ENCODE measurements at places on chromosomes 7 and 10. TPM values are rescaled to one million over a fixed set of nuclear protein-coding genes. Genes with fewer than 3 reads are reported as not detected.

DNA sequence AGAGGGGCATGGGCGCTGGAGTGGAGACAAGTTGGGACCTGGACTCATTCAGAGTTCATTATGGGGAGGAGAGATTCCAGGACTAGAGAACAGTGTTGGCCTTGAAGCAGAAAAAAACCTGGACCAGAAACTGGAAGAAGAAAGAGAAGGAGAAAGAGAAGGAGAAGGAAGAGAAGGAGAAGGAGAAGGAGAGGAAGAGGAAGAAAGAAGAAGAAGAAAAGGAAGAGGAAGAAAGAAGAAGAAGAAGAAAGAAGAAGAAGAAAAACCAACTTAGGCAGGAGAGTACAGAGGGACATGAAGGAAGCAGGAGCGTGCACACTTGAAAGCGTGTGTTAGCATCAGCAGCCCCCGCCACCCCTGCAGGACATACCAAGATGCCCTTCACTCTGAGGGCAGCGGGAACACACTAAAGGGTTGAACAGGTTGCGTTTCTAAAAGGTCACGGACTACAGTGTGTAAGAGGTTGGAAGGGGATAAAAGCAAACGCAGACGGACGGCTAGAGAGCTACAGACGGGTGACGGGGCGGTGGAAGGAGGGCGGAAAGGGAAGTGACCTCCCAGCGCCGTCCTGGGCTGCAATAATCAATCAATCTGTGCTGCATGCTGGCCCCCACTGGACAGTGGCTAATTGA, 95.3 kb downstream of the SEC61G start:
- DNase-seq: no peak

DNA sequence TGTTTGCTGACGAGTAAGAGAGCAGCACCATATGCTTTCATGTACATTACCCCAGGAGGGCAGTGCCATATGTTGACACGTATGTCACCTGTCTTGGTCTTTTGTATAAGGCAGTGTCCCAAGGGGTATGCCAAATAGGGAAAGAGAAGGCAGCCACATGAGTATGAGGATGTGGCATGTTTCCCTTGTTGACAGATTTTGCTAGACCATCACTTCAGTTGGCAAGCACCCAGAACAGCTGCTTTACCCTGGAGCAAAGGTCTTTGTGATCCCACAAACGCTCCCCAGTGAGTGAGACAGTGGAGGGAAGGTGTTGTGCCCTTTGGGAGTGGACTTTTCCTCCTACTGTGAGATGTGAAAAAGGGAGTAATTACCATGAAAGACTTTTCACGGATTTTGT, 350.1 kb downstream of the ETV1 start:
- DNase-seq: no peak

- DNase-seq: no peak
Measured at GRCh38 chr10:120572307-120572706, 115.3 kb downstream of the PLPP4 start.

GRCh38 chr10:9097206-9097990, 1042.9 kb downstream of the GATA3 start:
- DNase-seq: no peak

DNA sequence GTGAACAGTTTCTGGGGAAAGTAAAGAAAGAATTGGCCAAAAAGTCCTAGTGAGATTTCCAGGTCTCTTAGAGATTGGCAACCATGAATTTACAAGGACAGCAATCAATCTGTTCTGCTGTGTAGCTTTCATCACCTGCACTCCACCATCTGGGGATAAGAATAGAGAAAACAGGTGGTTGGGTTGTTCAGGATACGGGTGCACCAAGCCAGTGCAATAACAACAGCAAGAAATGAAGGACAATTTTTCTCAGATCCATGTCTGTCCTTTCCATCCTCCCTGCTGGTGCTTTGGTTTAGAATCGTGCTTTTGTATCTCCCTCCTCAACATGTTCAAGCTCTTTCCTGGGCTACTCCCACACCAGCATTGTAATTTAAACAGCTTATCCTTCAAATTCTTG, 787.7 kb downstream of the GRID1 start:
- no peak for DNase-seq

- DNase-seq: no peak
Measured at GRCh38 chr7:27491534-27491933, 171.1 kb downstream of the HIBADH start.

DNA sequence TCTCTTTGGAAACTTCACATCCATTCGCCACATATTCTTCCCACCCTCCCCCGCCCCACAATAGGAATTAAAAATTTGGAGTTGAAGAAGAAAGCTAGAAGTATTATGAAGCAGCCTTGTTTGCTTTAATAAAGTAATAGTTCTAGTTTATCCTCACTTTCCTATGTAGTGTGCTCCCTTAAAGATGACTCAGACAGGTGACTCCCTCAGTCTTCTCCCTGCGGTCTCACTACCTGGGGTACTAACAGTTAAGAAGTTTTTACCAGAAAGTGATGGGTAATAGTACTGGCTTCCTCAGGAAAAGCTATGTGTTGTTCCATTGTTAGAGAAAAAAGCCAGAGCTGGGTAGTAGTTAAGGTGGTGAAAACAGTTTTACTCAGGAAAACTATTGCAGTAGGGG, 58.6 kb downstream of the CCNY start:
- DNase-seq: no peak

DNA sequence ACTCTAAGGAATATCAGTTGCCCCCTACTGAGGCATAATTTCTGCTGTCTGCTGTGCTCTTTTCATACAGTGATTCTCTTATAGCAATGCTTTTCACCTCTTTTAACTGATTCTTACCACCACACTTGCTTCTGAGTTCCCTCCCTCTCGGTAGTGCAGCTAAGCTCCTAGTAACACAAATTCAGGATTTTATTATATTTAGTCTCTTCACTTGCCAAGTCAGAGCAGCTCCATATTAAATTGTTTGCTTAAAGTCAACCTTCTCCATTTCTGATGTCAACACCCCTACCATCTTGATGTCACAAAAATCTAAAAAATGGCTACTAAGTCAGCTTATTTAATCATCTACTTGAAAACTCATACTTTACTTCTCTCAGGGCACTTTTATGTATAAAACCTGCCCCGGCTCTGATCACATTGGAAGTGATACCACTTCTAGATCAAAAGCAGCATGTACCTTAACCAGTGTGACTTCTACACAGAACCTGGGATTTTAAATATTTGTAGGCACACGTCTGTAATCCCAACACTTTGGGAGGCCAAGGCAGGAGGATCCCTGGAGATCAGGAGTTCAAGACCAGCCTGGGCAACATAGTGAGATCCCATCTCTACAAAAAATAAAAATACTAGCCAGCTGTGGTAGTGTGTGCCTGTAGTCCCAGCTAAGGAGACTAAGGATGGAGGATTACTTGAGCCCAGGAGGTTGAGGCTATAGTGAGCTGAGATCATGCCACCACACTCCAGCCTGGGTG, 55.3 kb downstream of the GDI2 start:
- DNase-seq: no peak

GRCh38 chr7:95421000-95421846, 13.6 kb downstream of the PON2 start:
- no peak for DNase-seq

DNA sequence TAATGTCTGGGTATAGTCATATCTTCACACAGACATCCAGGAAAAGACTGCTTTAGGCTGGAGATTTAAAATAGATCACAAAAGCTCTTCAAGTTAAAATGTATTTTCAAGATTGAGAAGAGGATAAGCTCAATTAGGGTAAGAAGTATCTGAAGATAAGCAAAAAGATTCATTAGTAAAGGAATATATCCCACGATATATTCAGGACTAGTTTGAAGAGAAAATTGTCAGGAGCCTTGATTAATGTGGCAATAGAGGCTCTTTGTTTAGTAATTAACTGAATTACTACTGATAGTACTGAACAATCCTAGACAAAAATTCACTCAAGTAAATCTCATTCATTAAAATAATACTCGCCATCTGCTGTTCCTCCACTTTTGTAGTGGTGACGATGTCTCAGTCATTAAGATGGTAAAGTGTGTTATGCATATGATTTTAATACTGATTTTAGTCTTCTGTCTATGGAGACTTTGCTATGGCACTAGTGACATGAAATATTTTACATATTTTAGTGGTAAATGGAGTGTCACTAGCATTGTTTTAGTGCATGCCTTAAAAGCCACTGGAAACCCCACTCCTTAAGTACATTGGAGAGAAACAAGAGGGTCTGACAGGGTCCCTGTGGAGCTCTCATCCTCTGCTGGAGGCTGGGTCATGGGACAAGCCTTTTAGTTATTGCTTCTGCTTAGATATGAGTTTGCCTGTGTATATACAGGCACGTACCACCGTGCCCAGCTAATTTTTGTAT, 32.8 kb downstream of the INPP5F start:
- no peak for DNase-seq

DNA sequence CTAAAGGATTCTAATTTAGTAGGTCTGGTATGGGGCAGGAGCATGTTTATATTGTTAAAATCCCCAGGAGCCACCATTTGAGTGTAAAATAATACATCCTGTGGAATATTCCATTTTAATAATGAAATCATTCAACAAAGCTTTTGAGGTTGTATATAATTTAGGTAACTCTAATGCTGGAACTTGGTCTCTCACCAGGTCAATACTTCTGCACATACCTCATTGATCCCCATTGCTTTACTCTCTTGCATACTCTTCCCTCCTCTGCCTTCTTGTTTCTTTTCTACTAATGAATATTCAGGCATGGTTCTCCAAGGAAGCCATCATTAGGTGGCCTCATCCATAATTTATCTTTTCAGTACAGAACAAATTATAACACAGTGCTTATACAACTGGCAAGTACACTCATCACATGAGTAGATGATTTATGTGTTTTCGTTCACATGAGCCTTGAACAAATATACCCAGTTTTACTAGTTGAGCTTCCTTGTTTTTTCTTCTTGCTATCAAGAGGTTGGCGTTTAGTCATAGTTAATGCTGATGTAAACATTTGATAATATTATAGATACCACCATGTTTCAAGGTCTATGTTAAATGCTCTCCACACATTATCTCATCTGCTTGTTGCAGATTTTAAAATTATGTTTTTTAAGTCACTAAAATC, 7.2 kb downstream of the PALS2 start:
- DNase-seq: no peak

- no peak for DNase-seq
Measured at GRCh38 chr10:119455609-119456434, 86.7 kb downstream of the RGS10 start.

GRCh38 chr10:129614341-129614740, 147.3 kb downstream of the MGMT start:
- no peak for DNase-seq

GRCh38 chr7:83655951-83656556, 7.1 kb upstream of the SEMA3E start:
- DNase-seq: peak; percentile 16

GRCh38 chr10:49040601-49041000, 74.7 kb downstream of the VSTM4 start:
- DNase-seq: no peak

DNA sequence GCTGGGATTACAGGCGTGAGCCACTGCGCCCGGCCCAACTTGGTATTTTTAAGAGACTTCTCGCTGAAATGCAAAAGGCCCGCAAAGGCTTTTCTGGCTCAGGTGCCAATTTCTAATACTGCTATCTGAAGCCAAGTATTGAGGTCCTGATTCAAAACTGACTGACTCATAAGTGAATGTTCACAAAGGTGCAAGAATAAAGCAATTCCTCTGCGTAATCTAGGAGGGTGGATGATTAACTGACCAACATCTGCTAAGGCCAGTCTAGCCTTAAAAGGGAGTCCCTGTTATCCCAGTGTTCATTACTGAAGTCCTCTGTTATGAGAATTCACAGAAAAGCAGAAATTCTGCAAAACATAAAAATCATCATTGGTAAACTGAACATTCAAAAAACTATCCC, 111.4 kb downstream of the SRPK2 start:
- no peak for DNase-seq

DNA sequence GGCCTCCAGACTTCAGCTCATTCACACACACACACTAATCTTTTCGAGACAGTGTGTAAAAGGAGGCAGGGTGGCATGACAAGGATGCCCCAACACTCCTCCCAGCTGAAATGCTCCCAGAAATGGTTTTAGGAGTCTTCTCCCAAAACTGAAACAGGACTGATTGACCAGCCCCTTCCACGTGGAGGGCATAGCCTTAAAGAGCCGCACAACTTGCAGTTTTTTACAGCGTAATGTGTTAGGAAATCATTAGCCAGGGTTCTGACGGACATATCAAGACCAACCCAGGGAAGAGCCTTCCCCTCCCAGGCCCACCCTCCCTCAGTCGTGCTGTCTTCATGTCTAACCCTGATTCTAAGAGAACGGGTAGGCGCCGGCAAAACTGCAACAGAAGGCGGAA, 224.6 kb downstream of the TNS3 start:
- DNase-seq: peak; percentile 30

GRCh38 chr7:46752881-46753366, 829.0 kb downstream of the TNS3 start:
- no peak for DNase-seq

GRCh38 chr10:51313251-51313650, 239.0 kb downstream of the PRKG1 start:
- DNase-seq: no peak

GRCh38 chr10:26543567-26544306, 105.6 kb downstream of the APBB1IP start:
- DNase-seq: no peak

- DNase-seq: no peak
Measured at GRCh38 chr10:110812583-110812982, 59.1 kb upstream of the PDCD4 start.

CLCN1 gene
- not detected for total RNA-seq

HOXA9 gene
- total RNA-seq: 19.5 TPM

MYH16 gene
- total RNA-seq: not detected

SLC39A12 gene
- not detected for total RNA-seq

SPDYE1 gene
- total RNA-seq: not detected

MMRN2 gene
- 25.3 TPM for total RNA-seq

CEP55 gene
- total RNA-seq: 4.3 TPM

CTTNBP2 gene
- 4.5 TPM for total RNA-seq

CLRN3 gene
- total RNA-seq: 104 TPM

CREB5 gene
- total RNA-seq: 5.1 TPM

EPDR1 gene
- 22.9 TPM for total RNA-seq

MYO1G gene
- 4.6 TPM for total RNA-seq

PLXNA4 gene
- total RNA-seq: 1.1 TPM
